Stimulated activated CD4-positive, alpha-beta T cell treated with anti-CD3 and anti-CD28 coated beads, TNF-alpha, amount 100 ng/mL, for 24 hours (primary cell): ENCODE measurements at places on chromosomes 7 and 10.

GRCh38 chr7:96173781-96174180 lies 148.1 kb downstream of the SLC25A13 start:
- no peak for DNase-seq

DNA sequence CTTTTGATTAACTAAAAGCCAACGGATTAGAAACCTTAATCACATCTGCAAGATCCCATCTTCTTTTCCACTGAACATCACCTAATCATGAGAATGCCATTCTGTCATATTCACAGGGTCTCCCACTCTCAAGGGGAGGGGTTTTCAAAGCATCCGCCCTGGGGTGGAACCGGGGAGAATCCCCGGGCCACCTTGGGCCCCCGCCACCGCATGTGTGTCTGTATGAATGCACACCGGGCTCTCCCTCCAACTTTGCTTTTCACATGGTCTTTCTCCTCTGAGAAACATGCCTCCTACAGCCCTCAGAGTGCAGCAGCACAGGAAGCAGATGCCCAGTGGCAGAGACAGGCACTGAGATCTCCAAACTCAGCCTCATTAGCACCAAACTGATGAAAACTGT lies 233.2 kb upstream of the PPP2R2D start:
- no peak for DNase-seq

DNA sequence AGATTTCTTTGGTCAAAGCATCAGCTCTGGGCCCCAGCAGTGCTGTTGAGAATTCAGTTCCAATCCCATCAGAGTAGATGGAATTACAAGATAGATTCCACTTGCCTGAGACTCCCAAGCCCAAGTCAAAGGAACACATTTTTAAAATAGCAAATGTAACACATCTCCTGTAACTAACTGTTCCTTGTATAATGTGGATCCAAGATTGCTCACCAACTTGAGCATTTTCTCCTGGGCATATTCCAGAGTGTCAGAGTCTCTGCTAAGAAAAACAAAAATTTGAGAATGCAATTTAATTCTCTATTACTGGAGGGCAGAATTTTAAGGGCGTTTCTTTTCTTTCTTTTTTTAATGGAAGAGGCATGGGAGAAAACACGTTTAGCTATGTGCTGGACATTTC lies 136.7 kb downstream of the NEBL start:
- no peak for DNase-seq

- DNase-seq: no peak
These were observed 1.0 kb upstream of the NOLC1 start for GRCh38 chr10:102150970-102151773.

- no peak for DNase-seq
These were observed 34.8 kb upstream of the INMT start for GRCh38 chr7:30717181-30717580.

DNA sequence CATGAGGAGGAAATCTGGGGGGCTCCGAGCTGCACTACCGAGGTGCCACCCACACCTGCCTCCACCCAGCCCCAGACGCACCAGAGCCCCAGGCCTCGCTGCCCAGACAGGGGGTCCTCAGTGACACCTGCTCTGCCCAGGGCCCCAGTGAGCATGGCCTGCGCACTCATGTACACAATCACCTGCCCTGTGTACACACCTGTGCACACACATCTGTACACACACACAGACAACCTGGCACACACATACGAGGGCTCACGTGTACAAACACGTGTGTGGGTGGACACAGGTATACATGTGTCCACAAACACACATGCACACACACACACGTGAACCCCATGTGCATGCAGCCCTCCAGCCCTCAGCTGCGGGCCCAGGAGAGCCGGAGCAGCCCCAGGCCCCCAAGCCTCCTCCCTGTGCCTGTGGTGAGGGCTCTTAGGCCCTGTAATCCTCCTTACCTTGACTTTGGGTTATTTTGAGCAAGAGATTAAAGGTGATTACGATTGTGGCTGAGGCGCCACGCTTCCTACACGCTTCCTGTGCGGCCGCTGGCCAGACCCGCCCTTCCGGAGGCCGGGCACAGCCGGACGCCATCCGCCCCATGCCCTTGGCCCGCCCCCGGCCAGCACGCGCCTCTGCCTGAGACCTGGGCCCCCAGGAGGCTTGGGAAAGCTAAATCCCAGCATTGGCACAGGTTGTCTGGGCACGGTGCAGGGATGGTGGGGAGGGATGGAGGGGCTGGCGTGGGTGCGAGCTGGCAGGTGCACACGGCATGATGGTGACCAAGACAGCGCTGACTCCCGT lies 71.9 kb downstream of the ELFN1 start:
- no peak for DNase-seq

- DNase-seq: no peak
These were observed 179.4 kb upstream of the INHBA start for GRCh38 chr7:41882256-41882655.

- no peak for DNase-seq
These were observed 80.3 kb upstream of the CDCA7L start for GRCh38 chr7:22025983-22026382.

DNA sequence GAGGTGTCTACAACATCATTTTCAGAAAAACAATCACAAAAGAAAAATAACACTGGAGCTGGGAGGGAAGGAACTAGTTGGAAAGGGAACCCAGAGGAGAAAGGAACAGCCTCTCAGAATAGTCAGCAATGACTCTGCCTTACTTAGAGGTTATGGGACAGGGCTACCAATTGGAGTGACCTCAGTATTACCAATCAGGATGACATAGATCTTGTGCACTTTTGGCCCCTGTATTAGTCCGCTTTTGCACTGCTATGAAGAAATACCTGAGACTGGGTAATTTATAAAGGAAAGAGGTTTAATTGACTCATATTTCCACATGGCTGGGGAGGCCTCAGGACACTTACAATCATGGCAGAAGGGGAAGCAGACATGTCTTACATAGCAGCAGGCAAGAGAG lies 99.7 kb upstream of the SDK1 start:
- no peak for DNase-seq

GRCh38 chr7:73828107-73828803 lies 2.5 kb upstream of the CLDN4 start:
- no peak for DNase-seq

DNA sequence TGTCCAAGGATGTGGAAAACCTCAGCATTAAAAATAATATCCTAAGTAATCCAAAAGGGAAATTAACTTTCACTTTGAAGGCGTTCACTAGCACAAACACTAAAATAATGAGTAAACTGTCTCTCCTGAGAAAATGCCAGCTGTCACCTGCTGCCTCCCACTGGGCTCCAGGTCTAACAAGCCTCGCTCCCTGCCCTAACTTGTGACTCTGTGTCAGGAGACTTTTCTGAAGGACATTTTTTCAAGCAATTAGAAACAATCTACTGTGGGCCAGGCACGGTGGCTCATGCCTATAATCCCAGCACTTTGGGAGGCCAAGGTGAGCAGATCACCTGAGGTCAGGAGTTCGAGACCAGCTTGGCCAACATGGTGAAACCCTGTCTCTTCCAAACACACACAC lies 72.8 kb upstream of the GLCCI1 start:
- no peak for DNase-seq

GRCh38 chr7:40621592-40621998 lies 486.8 kb downstream of the SUGCT start:
- DNase-seq: no peak

GRCh38 chr7:82164813-82165212 lies 278.8 kb downstream of the CACNA2D1 start:
- no peak for DNase-seq

- no peak for DNase-seq
These were observed 32.2 kb downstream of the PHTF2 start for GRCh38 chr7:77830649-77831355.
